ENCODE measurements at places on chromosomes 1 and 21.

- DNase-seq: no peak
Measured at GRCh38 chr1:46770541-46770940, 28.3 kb upstream of the CYP4B1 start.

DNA sequence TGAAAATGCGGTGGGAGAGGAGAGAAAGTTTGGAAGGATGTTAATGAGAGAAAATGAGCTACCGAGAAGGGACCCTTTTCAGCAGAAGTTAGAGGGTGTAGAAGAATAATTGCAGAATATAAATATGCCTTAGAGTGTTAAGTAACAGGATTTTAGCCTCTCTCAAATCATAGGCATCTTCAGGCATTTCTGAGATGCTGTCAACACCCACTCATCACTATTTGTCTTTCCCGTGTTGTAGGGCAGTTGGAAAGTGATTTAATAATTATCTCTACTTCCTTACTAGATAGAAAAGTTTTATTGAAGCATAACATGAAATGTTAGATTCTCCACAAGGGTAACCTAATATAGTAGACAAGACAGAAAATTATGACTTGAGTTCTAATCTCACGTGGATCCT lies 96.4 kb upstream of the RGS4 start:
- no peak for DNase-seq

DNA sequence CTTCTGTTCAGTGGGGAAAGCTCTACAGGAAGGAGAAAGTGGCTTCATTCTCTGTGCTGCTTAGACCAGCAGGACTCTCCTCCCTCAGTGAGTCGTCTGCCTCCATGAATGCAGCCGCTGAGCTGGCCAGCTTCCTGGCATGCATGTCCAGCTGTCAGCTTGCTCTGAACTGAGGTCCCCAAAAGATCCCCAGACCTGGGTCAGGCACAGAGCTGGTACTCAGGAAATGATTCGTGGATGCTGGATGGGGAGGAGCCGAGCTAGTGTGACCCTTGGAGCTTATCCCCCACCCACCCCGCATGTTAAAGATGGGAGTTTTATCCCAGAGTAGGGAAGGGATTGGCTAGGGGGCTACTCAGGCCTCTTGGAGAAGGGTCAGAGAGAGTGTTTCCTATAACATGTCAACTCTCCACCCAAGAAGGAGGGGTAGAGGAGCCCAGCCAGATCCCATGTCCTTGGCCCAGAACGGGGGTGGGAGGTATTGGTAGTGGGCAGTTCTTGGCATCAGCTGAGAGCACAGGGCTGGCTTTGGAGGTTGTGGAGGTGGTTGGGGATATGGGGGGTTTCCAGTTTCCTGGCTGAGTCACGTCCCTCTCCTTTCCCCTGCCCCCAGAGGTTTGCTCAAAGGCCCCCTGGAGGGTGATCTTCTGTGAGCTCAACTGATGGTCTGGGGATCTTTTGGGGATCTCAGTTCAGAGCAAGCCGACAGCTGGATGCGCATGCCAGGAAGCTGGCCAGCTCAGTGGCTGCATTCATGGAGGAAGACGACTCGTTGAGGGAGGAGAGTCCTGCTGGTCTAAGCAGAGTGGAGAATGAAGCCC lies 110.1 kb downstream of the FOXD2 start:
- DNase-seq: no peak

GRCh38 chr1:37634244-37634991 lies at the start of gene RSPO1:
TSS of gene RSPO1 (minus strand) at chr1:37634892. CDS start at chr1:37629661, 5,231 bp downstream.
- DNase-seq: no peak

GRCh38 chr1:239987103-239987745 lies 104.5 kb upstream of the FMN2 start:
- no peak for DNase-seq

- no peak for DNase-seq
Measured at GRCh38 chr21:29238053-29238966, 60.4 kb upstream of the BACH1 start.

- no peak for DNase-seq
Measured at GRCh38 chr1:6111571-6111970, 65.9 kb downstream of the KCNAB2 start.

DNA sequence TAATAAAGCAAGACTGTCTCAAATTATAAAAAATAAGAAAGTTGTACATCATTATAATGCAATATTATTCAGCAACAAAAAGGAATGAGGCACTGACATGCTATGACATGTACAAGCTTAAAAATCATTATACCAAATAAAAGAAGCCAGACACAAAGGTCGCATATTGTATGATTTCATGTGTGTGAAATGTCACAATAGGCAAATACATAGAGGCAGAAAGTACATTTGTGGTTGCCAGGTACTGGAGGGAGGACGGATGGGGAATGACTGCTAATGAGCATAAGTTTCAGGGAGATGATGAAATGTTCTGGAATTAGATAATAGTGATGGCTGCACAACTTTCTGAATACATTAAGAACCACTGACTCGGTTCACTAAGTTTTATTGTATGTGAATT lies 73.6 kb upstream of the NBPF3 start:
- DNase-seq: no peak

GRCh38 chr1:23444596-23445390 lies 20.2 kb upstream of the TCEA3 start:
- DNase-seq: no peak

DNA sequence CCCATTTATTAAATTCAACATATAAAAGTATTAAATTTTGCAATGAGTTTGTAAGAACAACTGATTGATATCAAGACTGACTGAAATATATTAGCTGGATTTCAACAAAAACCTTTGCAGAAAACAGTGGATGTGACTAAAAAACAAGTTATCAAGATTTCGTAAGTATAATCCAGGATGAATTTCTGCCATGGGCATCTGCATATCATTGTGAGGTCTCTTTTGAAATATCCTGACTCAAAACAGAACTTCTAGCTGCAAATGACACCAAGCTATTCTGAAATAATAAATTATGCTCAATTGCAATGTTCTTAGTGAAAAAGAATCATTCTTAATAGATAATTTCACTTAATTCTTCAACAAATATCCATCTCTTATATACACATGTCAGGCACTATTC lies 52.6 kb downstream of the CD34 start:
- no peak for DNase-seq

DNA sequence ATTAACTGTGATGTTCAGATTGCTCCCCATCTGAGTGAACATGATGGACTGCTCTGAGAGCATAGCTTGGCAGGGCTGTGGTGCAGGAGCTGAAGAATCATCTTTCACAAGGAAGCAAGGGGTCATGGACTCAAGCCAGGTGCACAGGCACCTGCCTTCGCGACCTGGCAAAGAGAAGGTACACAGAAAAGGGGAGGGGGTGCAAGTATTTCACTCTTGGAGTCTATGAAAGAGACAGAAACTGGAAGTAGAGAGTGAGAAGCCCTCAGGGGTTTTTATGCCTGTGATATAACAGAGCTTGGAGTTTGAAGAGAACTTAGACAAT lies 232.6 kb upstream of the PLXNA2 start:
- DNase-seq: no peak

DNA sequence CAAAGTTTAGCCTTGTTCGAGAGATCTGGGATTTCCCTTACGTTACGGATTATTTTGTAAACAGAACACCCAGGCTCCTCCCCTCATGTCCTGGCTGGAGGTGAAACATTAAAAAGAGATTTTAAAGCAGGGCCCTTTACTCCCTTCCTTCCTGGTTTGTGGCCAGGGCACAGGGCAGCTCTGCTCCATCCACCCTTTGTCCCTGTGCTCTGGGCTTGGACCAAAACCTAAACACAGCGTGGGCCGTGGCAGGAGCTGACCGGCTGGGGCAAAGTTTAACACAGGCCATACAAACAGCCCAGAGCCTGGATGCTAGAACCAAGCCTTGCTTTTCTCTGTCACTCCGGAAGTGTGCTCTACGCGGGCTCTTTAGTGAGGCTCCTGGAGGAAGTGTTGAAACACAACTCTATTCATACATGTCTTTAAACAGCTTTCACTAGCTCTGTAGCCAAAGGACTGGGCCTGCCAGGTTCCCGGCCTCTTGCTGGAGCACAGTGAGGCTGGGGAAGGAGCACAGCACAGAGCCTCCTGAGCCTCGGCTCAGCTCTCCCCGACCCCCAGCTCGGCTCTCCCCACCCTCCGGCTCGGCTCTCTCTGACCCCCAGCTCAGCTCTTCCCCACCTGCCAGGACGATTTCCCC lies 84.7 kb downstream of the PDE9A start:
- DNase-seq: no peak

DNA sequence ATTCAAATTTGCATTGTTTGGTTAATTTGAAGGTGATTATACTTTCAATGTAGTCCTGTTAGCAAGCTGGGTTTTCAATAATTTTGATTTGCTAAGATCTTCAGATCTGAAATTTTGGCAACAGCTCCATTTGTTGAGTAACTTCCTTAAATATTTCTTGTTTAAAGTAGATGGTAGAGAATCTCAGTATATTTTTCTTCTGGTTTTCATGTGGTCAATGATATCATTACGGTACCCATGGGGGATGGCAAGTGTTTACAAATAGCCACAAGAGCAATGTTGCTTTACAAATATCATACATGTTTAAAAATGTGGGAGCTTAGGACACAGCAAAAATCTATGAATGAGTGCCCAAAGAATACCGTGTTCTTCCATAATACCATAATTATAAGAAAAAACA lies 175.9 kb downstream of the IFI44 start:
- no peak for DNase-seq

GRCh38 chr1:54437783-54438182 lies 31.6 kb upstream of the SSBP3 start:
- no peak for DNase-seq

DNA sequence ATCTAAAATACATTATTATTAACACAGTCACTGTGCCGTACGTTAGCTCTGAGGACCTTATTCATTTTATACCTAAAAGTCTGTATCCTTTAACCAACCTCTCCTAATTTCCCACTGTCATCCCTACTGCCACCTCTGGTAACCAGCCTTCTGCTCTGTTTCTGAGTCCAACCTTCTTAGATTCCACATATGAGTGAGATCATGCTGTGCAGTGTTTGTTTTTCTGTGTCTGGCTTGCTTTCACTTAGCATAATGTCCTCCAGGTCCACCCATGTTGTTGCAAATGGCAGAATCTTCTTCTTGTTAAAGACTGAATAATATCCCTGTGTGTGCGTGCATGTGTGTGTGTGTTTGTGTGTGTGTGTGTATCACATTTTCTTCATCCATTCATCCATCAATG lies 64.2 kb downstream of the ETS2 start:
- DNase-seq: no peak

DNA sequence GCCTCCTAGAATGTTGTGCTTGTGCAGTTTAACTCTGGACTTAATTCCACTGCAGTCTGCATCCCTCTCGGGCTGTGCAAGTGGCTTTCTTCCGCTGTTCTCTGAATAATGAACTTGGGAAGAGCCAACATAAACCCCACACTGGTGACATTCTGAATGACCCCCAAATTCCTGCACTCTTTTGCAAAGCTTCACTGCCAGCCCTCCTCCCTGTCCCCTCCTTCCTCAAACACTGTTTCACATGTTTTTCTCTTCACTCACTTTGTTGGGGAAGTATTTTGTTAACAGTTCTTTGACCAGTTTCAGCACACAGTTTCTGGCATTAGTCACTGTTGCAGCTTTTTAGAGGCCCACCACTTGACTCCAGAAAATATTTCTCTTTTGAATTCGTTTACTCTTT lies 39.7 kb downstream of the GNG12 start:
- DNase-seq: no peak

- no peak for DNase-seq
Measured at GRCh38 chr1:47875831-47876586, 121.2 kb downstream of the TRABD2B start.

DNA sequence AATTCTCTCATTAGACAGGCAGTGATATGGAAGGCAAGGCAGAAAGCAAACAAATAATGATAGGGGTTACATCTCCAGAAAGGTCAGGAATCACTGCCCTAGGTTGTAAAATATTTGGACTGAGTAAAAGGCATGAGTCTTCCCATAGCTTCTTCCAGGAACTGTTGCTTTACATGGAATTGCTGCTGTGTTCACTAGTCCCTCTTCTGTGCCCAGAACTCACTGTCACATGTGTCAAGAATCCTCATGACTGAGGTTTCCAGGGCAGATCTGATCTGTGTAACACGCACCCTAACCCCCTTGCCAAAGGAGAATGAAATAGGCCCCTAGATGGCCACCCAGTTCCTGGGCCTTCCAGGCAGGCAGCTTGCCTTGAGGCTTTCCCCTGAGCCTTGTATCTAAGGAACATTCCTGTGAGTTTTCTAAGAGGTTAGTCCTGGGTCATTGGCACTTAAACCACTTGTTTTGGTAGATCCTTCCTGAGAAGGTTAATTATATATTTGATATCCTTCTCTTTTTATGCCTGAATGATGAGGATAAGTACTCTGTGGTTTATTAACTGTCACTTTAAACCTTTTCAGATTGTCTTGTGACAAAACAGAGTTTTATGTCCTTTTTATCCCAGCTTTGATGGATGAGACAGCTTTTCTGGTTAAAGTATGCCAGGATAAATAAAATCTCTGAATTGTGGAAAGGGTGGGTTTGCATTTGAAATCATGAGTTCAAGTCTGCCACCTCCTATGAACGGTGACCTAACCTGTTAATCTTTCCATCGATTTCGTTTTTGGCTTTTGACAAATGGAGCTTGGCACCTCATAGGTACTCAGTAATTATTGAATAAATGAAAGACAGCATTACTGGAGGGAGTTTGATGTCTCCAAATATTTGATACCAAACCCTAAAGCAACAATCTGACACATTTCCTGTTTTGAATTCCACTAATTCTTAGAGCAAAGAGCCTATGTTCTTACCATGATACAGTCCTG lies 163.3 kb downstream of the DHRS3 start:
- DNase-seq: no peak

GRCh38 chr1:231419738-231420298 lies 2.3 kb downstream of the EGLN1 start:
- DNase-seq: no peak

GRCh38 chr21:42564561-42564971 lies 50.9 kb downstream of the SLC37A1 start:
- DNase-seq: no peak

DNA sequence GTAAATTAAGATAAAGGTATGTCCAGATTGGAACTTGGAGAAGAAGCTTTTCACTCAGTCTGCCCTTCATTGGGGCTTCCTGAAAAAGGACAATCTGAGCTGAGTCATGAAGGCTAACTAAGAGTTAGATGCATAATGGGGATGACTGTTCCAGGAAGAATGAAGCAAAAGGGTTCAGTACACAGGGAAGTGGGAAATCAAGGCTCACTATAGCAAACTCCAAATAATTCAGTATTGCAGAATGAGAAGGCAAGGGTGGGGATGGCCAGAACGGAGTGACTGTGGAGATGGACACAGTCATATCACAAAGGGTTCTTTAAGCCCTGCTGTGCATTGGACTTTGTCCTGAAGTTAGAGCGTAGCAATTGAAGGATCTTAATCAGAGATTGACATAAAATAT lies 158.3 kb downstream of the FGGY start:
- no peak for DNase-seq

DNA sequence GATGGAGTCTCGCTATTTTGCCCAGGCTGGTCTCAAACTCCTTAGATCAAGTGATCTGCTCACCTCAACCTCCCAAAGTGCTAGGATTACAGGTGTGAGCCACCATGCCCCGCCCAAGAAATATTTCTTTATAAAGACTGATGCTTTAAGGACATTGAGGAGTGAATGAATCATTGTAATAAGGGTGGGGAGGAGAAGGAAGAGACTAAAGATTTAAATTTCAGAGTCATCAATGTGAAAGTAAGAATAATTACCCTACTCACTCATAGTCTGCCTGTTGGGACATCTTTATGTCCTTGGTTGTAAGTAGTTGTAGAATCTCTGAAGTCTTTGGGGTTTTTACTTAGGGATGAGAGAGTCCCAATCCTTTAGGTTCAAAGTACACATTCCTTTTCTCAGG lies 7.3 kb downstream of the KDM1A start:
- no peak for DNase-seq

- DNase-seq: no peak
Measured at GRCh38 chr1:112373806-112374205, 22.2 kb upstream of the CTTNBP2NL start.

- DNase-seq: no peak
Measured at GRCh38 chr1:94661431-94661932, 119.9 kb upstream of the F3 start.

All from CD4-positive, alpha-beta T cell (primary cell).